ENCODE measurements at places on chromosomes 7 and 10. TPM values are rescaled to one million over a fixed set of nuclear protein-coding genes. Genes with fewer than 3 reads are reported as not detected.

HNRNPF gene
- 190 TPM for total RNA-seq

RBP4 gene
- 77.4 TPM for total RNA-seq

MEOX2 gene
- total RNA-seq = 1.2 TPM

ACBD7 gene
- 0.50 TPM for total RNA-seq

CNOT4 gene
- total RNA-seq = 26.2 TPM

EVX1 gene
- total RNA-seq = not detected

SLC18A3 gene
- not detected for total RNA-seq

MYH16 gene
- not detected for total RNA-seq

DNA sequence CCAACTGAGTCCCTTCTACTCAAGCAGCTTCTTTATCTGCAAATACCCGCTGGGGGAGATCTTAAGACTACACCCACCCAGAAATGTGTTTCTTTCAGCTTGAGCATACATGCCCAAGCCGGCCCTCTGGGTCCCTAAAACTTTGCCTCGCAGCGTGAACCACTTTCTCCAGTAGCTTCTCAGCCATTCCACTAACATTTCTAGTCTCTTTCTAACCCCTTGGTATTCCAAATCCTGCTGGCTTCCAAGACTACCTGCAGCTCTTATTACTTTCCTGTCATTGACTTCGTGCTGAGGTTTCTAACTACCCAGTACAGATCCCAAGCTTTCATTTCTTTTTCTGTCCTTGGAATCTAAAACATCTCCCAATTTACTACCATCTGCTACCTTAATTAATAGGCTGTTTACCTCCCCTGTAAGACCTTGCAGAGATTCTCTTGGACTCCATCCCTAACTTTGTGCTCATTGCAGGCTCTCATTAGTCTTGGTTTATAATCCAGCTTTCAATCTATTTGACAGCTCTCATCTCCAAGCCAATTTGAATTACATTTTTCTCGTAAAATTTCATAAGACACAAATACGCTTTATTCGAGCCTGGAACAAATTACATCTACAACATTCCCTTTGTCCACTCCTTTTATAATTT lies 153.6 kb downstream of the FGFR2 start:
- no peak for DNase-seq

DNA sequence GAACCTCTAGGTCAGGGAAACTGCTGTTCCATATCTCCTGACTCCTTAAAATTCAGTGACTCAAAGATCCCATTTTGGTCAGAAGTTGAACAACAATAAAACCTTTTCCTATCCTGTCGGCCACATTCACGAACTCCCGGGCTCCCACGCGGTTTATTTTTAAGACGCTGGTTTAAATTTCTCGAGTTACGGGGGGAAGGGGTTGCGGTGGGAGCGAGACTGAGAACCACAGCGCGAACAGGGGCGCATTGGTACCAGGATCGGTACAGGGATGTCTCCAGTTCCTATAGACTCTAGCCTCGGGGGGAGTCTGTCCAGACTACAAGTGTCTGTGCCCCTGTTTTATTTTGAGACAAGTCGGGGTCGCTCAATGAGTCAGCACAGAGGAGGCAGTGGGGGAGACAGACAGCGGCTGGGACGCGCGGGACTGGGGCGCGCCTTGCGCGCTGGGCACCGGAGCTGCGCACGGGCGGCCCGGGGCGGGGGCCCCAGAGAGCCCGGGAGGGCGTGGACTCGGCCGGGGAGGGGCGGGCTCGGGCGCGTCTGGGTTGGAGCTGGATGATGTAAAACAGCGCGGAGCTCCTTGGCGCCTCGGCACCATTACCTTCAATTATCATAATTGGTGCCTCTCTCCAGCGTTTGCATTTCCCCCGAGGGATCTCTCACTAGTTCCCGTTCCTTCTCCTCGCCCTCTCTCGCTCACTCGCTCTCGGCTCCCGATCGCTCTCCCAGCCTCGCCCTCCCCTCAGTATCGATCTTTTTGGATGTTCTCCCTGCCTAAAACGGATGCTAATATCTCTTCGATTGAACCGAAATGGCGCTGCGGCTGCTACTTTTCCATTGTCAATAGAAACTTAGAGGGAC lies 8.7 kb upstream of the BAMBI start:
- peak; percentile 81 for DNase-seq

DNA sequence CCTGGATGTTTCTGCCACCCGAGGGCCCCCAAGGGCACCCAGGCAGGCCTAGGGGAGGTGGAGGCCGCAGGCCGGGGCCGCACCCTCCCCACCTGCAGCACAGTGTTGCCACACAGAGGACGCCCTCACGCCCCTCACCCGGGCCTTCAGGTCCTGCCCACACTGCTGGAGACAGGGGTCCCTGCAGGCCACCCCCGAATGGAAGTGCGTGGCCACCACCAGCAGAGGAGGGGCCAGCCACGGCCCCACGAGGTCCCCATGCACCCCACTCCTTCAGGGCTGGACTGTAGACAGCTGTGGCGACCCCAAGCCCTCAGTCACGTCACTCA lies 35.4 kb downstream of the ADAP1 start:
- no peak for DNase-seq

GRCh38 chr7:157000741-157001653 lies 9.5 kb downstream of the MNX1 start:
- DNase-seq = no peak

DNA sequence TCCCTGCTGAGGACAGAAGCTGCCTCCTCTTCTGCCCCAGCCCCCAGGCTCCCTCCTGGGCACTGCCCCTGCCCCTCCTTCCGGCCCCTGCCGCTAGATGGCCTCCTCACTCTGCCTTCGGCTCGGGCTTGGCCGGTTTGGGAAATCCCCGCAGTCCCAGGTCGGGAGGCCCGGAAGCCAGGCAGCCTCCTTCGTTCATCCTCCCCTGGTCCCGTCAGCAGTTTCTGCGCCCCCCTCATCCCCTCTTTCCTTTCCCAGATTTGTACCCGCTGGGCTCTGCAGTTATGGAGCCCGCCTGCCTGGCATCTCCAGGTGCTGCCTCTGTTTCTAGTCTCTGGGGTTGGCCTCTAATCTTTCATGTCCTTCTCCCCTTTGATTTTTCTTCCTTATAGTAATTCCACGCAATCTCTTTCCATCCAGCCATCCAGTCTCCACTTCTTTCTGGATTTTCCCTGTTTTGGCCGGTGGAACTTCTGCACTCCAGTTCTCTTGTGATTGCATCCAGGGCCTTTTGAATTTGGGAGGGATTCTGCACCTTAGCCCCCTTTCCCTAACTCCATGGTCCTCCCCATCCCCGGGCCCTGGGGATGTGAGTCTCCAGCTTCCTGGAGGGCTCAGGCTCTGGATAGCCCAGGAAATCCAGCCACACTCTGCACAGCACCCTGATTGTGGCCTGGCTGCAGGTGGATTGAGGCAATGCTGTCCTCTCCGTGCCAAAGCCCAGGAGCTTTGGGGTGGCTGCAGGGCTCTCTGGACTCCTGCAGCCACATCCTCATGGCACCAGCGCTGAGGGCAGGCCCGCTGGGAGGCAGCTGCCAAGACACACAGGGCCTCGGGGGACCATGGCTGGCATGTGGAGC lies 3.3 kb upstream of the SHH start:
- DNase-seq = peak; percentile 90

DNA sequence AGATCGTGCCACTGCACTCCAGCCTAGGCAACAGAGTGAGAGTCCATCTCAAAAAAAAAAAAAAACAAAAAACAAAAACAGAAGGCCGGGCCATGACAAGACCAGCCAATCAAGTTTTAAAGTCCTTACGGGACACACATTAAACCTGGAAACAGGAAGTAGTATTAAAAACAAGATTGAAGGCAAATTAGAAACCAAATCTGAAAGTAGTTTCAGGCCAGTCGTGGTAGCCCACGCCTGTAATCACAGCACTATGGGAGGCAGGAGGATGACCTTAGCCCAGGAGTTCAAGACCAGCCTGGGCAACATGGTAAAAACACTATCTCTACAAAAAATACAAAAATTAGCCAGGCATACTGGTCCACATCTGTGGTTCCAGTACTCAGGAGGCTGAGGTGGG lies 18.1 kb downstream of the PSAP start:
- DNase-seq = no peak

GRCh38 chr7:35446091-35446490 lies 192.2 kb upstream of the TBX20 start:
- no peak for DNase-seq

- DNase-seq = no peak
Observed at GRCh38 chr10:43061760-43062159, 15.1 kb upstream of the RET start.

- no peak for DNase-seq
Observed at GRCh38 chr10:128084364-128084763, 41.9 kb downstream of the MKI67 start.

DNA sequence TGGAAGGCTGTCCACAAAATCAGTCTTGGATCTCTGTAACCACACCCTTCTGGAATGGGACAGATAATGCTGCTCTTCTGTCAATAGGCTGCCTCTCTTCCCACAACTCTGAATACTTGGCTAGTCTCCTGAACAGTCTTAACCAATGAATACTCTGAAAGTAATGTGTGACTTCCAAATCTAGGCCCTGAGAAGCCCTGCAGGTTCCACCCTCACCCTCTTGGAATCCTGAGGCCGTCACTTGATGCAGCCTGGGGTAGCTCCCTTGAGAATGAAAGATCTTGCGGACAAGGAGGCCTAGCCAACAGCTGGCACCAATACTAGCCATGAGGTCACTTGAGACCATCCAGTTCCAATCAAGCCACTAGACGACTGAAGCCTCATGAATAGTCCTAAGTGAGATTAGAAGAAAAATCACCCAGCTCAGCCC lies 109.2 kb downstream of the ARHGAP12 start:
- DNase-seq = no peak

DNA sequence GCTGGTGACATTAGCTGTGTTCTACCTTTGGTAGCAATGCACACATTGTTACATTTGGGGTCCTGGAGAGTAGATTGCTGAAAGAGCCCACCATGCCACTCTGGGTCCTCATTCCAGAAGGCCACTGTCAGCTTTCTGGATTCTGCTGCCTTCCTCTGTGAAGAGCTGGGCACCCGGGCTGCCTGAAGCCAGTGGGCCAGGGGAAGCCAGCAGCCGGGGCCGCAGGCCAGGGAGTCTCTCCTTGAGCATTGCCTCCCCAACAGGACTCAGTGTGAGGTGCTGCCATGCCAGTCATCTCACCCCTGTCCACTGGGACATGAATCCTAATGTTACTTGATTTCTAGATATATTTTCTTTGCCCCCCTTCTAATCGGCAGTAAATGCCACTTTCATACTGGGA lies 234.0 kb downstream of the SKAP2 start:
- no peak for DNase-seq

GRCh38 chr10:61592581-61592980 lies 70.1 kb upstream of the CABCOCO1 start:
- no peak for DNase-seq

GRCh38 chr7:128918016-128918665 lies 7.6 kb upstream of the KCP start:
- peak; percentile 28 for DNase-seq

- no peak for DNase-seq
Observed at GRCh38 chr7:154777023-154777422, 225.9 kb downstream of the PAXIP1 start.

DNA sequence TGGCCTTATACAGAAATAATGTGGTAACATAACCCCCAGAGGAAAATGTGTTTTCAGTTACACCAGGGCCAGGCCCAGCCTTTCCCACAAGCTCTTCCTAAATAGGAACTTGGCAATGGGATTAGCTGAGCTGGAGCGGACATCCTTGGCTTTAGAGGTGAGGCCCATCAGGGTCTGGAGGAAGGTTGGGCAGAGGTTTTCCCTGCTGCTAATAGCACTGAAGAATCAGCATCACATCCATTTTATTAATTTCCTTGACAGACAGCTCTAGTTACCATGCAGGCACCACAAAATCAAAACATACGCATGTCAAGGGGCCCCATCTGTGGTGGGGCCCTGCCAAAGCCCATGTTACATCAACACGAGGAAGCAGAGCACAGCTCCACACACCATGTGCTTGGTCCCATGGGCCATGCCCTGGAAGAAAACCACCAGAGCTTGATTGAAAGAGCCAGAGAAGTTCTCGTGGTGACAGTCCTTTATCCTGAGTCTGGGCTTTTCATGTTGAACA lies 566.6 kb downstream of the KCNMA1 start:
- no peak for DNase-seq

GRCh38 chr7:150986099-150986512 lies 4.7 kb upstream of the NOS3 start:
- DNase-seq = no peak

GRCh38 chr10:32190890-32191491 lies 134.8 kb upstream of the KIF5B start:
- no peak for DNase-seq

- no peak for DNase-seq
Observed at GRCh38 chr10:47008769-47009168, 97.5 kb downstream of the PTPN20 start.

DNA sequence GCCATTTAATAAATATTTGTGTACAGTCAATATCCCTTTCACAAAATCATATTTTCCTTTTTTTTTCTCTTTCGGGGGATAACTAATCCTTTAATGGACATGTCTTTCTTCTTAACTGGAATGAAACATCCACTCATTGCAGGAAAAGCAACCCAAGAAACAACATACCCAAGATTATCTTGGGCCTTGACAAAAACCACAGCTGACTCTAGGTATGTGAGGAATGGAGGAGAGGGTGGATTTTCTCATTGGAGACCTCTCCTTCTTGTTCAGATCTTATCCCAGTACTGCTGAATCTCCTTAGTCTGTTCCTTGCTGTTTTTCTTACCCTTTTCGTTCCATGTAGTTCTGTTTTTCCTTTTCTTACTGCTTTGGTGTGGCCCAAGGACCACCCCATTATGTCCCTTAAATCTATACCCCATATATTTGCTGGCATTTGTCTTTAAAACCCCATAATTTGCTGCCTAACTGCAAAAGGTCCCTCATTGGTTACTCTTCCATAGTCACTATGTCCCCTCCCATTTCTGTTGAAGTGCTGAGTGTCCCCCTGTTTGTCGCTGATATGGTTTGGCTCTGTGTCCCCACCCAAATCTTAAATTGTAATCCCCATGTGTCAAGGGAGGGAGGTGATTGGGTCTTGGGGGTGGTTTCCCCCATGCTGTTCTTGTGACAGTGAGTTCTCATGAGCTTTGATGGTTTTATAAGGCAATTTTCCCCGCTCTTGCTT lies 6.8 kb upstream of the CDK6 start:
- DNase-seq = no peak

GRCh38 chr10:79392506-79393176 lies 45.4 kb downstream of the PPIF start:
- no peak for DNase-seq

GRCh38 chr10:70715853-70716795 lies 43.8 kb downstream of the ADAMTS14 start:
- DNase-seq = no peak

GRCh38 chr7:45146531-45147379 lies 10.8 kb upstream of the RAMP3 start:
- peak; percentile 31 for DNase-seq

- DNase-seq = no peak
Observed at GRCh38 chr7:378551-379455, 88.8 kb downstream of the FOXL3 start.
